ENCODE measurements at places on chromosomes 3 and 15.

- no peak for DNase-seq
Observed at GRCh38 chr3:21294768-21295167, 456.2 kb downstream of the ZNF385D start.

DNA sequence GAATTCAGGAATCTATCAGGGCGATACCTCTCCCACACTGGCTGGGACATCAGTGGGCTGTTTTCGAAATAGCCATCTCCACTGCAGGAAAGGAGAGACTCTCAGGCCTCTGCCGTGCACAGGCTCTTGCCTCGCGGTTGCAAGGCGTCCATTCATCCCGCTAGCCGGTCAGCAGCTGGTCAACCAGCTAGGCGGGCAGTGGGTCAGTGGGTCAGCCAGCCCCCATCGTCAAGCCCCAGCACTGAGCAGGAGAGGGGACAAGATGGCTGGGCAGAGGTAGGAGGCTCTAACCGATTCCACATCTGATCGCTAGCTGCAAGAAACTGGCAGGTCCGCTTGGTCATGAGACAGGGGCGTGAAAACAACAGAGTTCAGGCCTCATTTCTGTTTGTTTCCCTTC lies 45.1 kb downstream of the MUC4 start:
- DNase-seq: no peak

DNA sequence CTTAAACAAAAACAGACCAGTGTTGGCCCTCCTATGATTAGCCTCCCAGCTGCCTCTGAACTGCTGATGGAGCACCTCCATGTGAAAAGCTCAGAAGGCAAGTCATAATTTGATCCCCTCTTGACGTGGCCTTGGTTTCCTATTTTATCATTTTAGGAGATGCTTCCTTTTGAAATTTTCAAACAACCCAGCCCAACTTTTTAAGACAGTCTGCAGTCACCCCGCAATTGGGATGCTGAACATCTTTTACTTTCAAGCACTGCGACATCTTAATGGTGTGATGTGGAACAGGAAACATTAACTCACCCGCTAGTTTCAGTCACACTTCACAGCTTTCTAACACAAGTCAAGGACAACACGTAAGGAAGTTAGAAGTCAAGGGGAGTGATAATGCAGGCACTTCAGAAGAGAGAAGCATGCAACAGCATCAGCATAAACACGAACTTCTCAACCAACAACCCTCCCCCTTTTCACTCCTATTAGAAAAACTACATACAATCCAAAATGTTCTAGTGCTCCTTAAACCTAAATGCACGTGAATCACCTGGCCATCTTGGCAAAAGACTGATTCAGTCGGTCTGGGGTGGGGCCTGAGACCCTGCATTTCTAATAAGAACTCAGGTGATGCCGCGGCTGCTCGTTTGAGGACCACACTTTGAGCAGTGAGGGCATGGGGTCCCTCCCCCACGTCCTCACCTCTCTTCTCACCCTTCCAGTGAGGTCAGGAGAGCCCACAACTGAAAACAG lies 161.5 kb downstream of the FOXP1 start:
- no peak for DNase-seq

DNA sequence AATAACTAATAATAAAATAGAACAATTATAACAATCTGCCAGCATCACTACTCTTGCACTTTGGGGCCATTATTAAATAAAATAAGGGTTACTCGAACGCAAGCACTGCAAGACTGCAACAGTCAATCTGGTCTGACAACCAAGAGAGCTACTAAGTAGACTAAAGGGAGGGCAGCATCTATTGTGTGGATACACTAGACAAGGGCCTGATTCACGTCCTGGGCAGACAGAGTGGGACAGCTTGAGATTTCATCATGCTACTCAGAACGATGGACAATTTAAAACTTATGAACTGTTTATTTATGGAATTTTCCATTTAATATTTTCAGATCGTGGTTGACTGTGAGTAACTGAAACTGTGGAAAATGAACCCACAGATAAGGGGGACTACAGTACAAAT lies 39.5 kb downstream of the TNIK start:
- no peak for DNase-seq

DNA sequence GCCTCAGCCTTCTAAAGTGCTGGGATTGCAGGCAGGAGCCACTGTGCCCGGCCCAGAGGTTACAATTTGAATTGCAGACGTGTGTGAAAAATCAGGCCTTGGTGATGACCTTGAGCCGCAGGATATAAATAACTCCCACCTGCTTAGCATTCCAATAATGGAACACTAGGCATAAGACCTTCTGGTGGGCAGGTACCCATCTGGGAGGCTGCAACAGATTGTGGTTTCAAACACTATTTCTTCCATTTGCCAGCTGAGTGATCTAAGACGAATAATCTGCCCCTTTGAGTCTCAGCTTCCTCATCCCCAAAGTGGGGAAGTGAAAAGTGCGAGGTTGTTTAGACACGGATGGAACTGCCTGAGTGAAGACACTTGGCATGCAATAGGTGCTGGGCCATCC lies 47.7 kb upstream of the HERC1 start:
- DNase-seq: no peak

Measured in neural progenitor cell (in vitro differentiated cells).